SHP77 (cell line): ENCODE measurements at places on chromosomes 4 and X.

GRCh38 chr4:156201050-156201449 lies 247.4 kb upstream of the CTSO start:
- no peak for DNase-seq

- DNase-seq = no peak
These were observed 323.0 kb downstream of the INPP4B start for GRCh38 chr4:142523111-142523510.

GRCh38 chr4:143405075-143405730 lies 68.5 kb downstream of the GAB1 start:
- DNase-seq = no peak

- no peak for DNase-seq
These were observed 449 bp downstream of the CTPS2 start for GRCh38 chrX:16711893-16712547.

DNA sequence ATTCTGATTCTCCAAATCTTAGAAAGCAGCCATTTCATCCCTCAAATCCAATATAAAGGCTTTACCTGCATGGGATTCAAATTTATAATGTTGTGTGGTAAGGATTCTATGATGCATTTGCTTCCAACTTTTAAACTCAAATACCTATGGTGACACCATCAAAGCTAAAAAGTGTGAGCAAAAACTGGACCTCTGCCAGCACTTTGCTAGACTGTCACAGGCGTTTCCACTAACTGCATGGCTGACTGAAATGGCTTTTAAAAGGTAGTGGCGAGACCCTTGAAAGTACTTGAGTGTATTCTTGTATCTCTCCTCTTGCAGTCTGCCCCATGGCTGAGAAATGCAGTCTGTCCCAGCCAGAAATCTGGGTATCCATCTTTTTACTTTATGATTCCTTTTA lies 169.4 kb downstream of the AMELX start:
- no peak for DNase-seq

DNA sequence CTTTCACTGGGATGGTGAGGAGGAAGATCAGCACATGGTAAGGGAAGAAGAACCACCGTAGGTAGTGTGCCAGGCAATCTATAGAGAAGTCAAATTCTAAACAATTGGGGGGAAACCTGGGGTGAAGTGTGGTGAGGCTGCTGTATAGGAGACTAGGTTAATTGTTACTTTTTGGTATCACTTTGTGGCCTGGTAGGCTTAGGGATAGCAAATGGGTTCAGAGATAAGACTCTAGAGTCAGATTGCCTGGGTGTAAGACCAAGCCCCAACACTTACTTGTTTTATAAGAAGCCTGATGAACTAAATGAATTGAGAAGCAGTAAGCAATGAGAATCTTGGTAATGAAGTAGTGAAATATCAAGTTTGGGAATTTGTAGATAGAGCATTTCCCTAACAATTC lies 8.7 kb downstream of the SMAD1 start:
- DNase-seq = no peak
